ENCODE measurements at places on chromosomes 3 and 15.
A peak's percentile ranks its signal among the peaks of the same experiment; 100 is the strongest.

- DNase-seq = no peak
Observed at GRCh38 chr3:61387817-61388216, 136.6 kb upstream of the FHIT start.

DNA sequence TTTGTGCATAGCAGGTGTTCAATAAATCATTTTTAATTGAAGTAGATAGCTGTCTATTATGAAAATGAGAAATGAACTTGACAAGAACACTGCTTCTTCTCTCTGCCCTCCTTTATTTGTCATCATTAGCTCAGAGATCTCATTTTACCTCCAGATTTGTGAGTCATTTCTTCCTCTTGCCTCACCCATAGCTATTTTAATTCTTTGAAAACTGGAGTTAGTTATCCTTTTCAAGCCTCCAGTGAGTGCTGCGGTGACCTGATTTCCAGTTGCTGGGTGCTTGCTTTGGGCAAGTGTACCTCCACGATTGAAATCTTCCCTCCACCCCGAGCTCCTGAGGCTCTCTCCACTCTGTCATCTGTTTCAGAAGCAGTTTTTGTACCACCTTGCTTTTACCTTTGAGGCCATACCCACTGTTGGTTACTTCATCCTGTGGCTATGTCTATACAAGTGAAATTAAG, 114.6 kb downstream of the NFKBIZ start:
- DNase-seq = peak; percentile 36

DNA sequence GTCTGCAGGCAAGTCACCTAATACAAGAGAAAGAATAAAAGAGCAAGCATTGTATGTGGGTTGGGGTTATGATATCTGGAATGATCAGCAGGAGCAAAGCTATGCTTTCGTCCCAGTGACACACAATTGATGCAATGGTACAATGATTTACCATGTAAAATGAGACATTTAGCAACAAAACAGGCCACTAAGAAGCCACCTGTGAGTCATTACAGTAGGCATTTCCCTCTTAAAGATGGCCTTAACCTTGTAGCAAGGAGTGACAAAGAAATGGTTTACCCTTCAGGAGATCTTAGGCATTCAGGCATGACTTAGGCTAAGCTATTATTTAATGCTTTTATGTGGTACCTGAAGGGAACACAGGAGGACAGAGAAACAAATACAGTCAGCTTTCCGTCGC, 373.3 kb upstream of the RBMS3 start:
- no peak for DNase-seq

- DNase-seq = no peak
Observed at GRCh38 chr3:103127737-103128136, 692.9 kb downstream of the ZPLD1 start.

GRCh38 chr3:13223574-13224237, 150.5 kb upstream of the IQSEC1 start:
- no peak for DNase-seq

DNA sequence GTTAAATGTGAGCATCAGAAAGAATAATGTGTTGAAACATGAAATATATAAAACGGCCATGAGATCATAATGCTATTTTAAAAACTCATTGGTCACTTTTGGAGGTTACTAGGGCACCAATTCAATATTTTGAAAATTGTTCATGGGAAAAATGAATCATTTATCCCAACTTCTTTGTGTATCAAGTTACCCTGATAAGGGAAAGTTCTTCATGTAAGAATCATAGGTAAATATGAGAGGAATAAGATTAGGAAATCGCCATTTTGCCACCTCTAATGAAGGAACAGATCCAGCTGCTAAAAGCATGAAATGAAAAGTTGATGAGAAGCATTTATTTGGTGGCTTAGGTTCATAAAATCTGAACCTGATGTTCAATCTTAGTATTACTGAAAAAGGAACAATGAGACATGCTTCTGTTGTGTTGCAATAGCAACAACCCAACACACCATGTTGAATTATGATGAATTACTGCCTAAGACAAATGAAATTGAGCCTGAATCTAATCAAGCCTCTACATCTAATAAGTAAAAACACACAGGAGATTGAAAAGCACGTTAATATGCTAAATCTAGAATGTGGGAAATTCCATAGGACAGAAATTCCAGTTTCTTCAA, 32.5 kb downstream of the ABHD5 start:
- DNase-seq = no peak

DNA sequence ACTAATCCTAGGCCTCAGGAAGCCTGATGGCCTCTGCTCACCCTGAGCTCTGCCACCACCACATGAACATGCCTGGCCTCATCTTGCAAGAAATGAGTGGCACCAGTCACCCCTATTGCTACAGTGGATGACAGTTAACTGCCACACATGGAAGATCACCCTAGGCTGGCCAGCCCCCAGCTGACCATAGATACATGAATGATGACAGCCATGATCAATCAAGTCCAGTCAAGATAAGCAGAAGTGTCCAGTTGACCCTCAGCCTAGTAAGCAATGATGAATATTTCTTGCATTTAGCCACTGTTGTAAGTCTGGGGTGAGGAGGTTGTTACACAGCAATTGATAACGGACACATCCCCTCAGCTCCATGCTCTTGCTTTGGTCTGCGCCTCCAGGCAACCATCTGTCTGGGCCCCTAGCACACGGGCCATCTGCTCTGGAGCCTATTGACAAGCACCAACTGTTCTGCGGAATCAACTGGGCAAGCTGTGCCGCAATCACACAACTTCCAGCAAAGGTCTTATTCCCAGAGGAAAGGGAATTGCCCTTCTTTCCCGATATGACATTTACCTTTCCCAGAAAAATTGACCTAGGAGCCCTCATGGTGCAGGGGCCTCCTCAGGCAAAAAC, 2.2 kb upstream of the LYZL4 start:
- DNase-seq = no peak

DNA sequence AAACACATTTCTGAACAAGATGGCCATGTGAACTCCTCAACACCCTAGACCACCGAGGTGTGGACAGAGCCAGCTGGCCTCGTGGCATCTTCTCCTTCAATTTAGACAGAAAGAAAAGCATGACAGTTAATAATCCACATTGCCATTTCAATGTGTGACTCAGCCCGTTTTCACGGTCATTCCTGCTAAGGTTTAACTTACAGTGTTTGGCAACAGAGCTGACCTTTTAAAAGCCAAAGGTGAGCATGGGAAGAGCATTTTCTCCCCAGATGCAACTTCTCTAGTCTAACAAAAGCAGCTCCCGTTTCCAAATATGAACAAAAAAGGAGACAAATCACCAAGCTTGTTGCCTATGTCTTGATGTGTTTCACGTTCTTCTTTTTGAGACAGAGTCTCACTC, 417.6 kb upstream of the WNT5A start:
- no peak for DNase-seq

GRCh38 chr3:45966950-45967640, 23.8 kb downstream of the CXCR6 start:
- DNase-seq = no peak

DNA sequence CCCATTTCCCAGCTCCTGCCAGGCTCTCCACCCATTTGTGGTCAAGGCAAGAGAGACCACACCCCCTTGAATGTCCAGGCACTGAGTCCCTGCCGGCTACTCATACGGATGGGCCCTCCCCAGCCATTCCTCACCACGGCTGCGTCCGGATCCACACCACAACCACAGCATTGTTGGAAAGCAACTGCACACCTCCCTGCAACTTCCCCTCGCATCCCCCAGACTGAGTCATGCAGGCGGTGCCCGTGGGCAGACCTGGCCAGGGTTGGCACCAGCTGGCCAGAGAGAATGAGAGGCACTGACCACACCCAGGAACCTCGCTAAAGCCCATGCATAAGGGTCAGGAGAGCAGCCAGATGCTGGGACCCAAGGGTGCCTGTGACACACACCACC, 30.5 kb downstream of the LOXL1 start:
- DNase-seq = peak; percentile 92

DNA sequence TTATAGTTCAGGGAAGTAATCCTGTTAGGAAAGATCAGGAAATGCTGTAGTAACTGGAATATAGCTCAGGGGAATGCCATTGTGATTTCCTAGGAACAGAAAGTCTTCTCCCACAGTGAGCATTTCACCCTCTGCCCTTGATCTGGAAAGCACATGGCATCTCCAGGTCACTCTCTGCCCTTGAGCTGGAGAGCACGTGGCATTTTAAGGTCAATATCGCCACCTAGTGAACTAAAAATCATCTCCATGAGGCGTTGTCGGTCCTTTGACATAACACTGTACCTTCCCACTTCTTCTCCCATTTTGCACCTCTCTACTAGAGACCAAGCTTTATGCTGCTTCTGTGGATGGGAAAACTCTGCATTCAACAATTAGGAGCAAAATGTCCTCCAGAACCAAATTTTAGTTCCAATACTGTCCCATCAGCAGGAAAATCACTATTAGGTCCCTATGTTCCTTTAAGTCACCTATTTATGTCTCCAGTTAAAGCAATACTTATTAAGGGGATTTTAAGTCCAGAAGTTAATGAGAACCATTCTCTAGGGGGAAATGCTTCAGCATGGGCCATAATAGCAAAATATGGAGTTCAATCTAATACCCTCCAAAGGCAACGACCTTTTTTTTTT, 54.7 kb upstream of the GK5 start:
- DNase-seq = peak; percentile 77

- DNase-seq = no peak
Observed at GRCh38 chr3:127412578-127413317, 124.9 kb upstream of the PRR20G start.

DNA sequence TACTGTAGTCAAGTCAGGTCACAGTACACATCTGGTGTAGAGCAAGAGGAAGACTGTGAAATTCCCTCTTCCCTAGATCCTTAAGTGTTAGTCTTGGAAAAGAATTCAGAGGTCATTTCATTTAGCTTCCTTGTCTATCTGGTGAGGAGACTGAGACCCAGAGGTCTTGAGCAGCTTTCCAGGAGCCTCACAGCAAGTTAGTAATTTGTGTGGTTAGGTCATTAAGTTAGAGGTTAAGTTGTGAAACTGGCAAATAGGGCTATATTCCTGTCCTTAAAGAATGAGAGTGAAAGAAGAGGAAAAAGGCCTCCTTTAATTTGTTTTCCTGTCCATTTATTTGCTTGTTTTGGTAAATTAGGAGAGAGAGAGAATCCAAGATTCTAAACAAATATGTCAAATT, 9.0 kb downstream of the PODXL2 start:
- no peak for DNase-seq

DNA sequence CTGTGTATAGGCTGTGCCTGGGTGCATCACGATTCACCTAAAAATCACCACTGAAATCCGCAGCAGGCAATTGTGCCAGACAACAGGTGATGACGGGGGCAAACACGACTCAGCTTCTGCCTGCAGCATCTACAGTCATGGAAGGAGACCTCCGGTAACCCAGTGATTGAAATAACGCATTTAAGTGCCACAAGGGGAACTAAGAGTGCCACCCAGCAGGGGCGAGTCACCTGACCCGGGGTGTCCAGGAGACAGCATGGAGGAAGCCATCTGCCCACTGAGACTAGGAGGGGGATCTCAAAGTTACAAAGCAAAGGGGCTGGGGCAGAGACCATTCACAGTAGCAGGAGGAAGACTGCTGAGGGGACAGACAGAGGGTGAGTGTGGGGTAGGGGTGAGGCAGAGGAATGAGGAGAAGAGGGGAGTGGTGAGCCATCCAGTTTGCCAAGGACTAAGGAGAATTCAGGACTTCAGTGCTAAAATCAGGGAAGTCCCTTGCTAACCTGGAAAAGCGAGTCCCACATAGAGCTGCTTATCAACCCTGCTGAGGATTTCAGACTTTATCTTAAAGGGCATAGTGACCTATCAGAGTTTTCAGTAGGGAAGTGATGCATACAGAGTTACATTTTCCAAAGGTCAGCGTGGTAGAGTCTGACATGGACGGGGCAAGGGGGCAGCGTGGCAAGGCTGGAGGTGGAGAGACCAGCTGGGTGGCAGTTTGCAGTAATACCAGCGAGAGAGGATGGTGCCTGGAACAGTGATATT, 256.7 kb upstream of the HES1 start:
- no peak for DNase-seq

DNA sequence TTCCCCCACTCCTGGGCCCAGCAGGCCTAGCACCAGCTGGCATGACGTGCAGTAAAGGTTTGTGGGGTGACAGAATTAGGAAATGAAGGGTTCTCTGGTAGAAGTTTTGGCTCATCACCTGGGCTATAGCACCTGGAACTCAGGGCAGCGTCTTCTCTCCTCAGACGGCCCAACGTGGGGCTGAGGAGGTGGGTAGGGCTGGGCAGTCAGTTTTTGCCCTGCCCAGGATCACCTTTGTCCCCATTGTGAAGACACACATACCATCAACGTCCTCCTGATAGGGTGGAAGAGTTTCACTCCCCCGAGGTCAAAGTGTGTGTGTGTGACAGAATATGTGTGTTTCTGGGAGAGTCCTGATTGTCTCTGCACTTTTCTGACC, 12.1 kb downstream of the KBTBD13 start:
- no peak for DNase-seq

GRCh38 chr3:39068556-39068955, 16.7 kb downstream of the WDR48 start:
- no peak for DNase-seq
